ENCODE measurements at places on chromosomes 5 and 9. TPM values are rescaled to one million over a fixed set of nuclear protein-coding genes. Genes with fewer than 3 reads are reported as not detected.

The SMIM33 gene
- not detected for polyA plus RNA-seq

The GZMA gene
- 0.50 TPM for polyA plus RNA-seq

The TTC16 gene
- polyA plus RNA-seq = 0.03 TPM

The NMUR2 gene
- 0.41 TPM for polyA plus RNA-seq

The SEMA6A gene
- polyA plus RNA-seq = 50.8 TPM

The WDR36 gene
- polyA plus RNA-seq = 13.1 TPM

The CCDC192 gene
- 1.0 TPM for polyA plus RNA-seq

The LCN1 gene
- not detected for polyA plus RNA-seq

The SLC34A3 gene
- 2.0 TPM for polyA plus RNA-seq

The ADGRV1 gene
- 1.4 TPM for polyA plus RNA-seq

The OR1N1 gene
- not detected for polyA plus RNA-seq

The PTGS1 gene
- polyA plus RNA-seq = 6.1 TPM

The TAS2R1 gene
- polyA plus RNA-seq = 0.32 TPM

All from muscle of back (tissue), 13 donors.